Stimulated activated CD8-positive, alpha-beta memory T cell treated with anti-CD3 and anti-CD28 coated beads, Interleukin-12 subunit alpha, Interleukin-12 subunit beta, amount 100 ng/mL, for 1 hour (primary cell): ENCODE measurements at places on chromosomes 1 and 21.

GRCh38 chr1:33021567-33022431 is 14.9 kb downstream of the AK2 start:
- DNase-seq: no peak

DNA sequence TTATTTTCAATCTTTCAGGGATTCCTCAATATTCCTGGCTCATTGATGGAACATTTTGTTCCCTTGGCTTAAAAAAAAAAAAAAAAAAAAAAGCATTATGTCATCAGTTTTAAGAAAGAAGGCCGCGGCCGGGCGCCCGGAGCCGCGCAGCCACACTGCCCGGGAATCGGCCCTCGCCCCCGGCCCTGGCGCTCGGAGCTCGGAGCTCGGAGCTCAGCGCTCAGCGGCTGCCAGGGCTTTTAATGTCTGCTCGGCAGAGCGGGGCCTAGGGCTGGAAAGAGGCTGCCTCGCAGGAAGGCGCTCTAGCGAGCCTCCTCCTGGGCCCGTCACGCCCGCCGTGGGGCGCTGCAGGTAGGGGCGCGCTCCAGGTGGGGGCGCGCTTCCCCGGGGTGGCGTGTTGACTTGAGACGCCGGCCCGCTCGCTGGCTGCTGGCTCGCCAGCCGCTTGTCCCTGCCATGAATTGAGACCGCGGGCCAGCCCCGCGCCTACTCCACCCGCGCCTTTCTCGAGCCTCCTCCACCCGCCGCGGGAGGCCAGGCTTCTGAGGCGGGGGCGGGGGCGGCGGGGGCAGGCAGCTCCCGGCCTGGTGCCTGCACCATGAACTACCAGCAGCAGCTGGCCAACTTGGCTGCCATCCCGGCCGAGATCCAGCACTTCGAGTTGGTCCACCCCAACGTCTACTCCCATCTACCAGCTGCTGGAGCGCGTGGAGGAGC is 5.4 kb upstream of the TDRD5 start:
- no peak for DNase-seq

GRCh38 chr1:5910666-5911065 is 81.6 kb downstream of the NPHP4 start:
- DNase-seq: no peak

DNA sequence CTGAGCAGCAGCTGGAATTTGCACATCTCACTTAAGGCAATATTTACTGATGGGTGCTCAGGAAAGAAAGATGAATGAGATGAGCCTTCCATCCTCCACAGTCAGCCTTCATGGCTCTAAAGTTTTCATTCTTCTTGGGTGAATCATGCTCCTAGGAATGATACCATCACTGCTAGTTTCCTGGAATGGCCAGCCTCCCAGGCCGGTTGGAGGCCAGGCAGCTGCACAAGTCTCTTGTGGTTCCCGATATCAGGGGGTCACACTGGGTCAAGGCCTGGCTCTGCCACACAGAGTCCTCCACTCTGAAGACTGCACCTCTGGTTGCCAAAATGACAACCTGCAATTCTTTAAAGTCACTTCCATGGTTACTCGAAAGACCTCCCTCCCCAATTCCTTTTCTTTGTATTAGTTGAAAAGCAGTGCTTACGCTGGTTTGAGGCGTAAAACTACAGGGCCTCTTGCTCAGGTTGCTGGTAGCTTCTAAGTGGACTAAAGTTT is 46.2 kb upstream of the PALMD start:
- DNase-seq: no peak

DNA sequence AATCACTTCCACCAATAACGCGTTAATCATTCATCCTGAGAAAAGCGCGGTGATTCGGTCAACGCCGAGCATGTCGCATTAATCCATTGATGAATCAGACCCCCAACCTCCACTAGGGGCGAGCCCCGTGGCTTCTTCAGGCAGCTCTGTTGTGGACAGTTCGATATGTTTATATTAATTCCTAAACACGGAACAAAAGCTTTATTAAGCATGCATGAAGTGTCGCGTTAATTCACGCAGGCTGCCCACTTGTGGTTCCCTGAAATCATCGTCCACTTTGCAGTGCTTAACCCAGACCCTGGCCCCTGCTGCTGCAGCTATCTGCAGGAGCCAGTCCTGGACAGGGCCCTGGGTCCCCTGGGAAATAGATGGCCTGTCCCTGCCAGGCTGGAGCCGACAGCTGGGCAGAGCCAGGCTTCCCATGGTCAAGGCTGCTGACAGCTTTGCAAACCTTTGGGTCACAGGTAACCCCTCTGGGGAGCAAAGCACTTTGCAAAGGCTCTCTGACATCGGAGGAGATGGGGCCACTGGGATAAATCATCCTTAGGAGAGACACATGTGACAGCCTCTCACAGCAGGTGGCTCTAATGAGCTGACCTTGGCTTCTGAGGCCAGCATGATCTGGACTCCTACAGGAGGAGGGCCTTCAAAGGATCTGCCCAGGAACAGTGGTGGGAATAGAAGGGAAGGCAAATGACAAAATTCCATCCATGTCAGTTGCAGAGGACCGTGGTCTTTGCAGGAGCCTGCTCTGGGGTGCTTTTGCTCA is 137.0 kb upstream of the AJAP1 start:
- DNase-seq: no peak

DNA sequence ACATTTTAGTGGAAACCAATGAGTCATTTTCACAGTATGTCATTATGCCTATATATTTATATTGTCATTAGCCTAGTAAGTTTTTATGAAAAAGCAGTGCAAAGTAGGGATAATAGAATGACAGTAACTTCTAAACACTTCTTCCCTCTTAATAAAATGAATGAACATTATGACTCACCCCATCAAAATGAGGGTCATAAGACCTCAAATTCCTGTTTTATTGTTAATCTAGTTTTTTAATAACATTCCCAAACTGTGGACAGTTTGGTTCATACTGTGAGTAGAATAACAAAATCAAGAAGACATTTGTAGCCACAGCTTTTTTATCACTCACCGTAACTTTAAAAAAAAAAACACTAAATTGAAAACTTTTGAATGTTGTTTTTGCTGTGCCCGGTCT is 160.5 kb downstream of the LRRC40 start:
- DNase-seq: no peak

GRCh38 chr1:220318673-220319072 is 46.4 kb upstream of the RAB3GAP2 start:
- no peak for DNase-seq

DNA sequence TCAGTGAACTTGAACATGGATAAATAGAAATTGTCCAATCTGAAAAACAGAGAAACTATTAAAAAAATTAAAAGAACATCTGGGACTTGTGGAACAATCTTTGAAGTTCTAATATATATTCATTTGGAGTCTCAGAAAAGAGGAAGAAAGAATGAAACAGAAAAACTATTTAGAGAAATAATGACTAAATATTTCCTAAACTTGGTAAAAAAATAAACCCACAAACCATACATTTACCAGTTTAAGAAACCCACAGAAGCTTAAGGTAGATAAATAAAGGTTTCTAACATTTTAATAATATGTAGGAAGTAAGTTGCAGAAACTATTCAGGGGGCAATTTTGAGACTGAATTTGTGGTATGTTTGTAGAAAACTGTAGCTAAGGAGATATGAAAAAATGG is 437.8 kb downstream of the PTBP2 start:
- DNase-seq: no peak

- DNase-seq: no peak
Measured at GRCh38 chr1:23914921-23915320, 1.8 kb upstream of the CNR2 start.

DNA sequence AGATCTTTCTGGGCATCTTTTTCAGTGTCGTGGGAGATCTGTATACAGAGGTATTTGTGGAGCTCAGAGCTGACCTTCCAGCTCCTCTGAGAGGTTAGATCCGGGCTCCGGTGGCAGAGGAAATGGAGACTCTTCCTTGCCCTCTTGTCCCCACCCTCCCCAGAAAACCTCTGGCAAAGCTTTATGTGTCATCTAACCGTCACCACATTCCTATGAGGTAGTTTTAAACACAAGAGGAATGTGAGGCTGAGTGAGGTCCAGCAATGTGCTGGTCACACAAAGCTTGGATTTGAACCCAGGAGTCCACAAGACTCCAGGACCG is 1.2 kb downstream of the CD160 start:
- DNase-seq: no peak

GRCh38 chr1:23564529-23565122 is 5.3 kb upstream of the ID3 start:
- no peak for DNase-seq

DNA sequence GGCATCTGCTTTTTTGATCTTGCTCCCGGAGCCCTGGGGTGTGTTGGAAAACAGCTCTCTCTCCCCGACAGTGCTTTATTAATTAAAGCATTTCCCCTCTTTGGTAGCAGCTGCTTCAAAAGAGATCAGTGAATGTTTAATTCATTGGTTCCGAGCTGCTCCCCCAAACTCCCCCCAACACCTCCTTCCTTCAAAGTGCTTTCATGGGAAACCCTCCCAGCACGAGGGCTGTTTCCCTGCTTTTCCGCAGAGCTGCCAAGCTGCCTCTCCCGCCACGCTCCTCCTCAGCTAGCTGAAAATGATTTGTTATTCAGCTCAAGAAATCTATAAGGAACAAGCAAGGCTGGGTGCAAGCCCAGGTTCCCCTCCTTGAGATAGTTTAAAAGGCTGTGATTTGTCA is 40.0 kb upstream of the DISP3 start:
- no peak for DNase-seq

DNA sequence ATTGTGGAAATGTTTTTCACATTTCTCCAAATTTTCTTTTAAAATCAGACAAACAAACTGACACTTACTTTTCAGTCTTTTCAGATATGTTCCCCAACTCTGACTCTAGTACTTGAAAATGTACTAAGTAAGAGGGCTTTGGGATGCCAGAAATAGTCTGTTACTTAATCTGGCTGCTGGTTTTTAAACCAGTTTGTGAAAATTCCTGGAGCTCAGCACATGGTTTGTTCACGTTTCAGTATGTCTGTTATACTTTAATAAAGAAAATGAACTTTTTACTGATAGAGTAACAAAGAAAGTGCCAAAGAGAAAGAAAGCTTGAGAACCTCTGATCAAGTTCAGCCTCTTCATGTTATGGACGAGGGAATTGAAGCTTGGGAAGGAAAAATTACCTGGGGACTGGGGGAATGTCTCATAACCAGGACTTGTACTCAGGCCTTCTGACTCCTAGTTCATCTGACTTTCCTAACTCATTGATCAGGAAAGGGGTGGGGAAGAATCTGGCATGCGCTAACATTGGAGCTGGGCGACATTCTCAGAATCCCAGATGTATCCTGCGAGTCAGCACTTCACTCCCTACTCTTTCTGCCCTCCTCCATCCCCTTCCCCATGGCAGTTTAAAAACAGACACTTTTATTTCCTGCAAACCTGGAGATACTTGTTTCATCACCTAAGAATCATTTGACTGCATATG is 30.8 kb upstream of the DNAJC6 start:
- no peak for DNase-seq

- DNase-seq: no peak
Measured at GRCh38 chr1:95073446-95073845, 695 bp upstream of the ALG14 start.

- no peak for DNase-seq
Measured at GRCh38 chr1:25782608-25783201, 17.3 kb upstream of the SELENON start.

DNA sequence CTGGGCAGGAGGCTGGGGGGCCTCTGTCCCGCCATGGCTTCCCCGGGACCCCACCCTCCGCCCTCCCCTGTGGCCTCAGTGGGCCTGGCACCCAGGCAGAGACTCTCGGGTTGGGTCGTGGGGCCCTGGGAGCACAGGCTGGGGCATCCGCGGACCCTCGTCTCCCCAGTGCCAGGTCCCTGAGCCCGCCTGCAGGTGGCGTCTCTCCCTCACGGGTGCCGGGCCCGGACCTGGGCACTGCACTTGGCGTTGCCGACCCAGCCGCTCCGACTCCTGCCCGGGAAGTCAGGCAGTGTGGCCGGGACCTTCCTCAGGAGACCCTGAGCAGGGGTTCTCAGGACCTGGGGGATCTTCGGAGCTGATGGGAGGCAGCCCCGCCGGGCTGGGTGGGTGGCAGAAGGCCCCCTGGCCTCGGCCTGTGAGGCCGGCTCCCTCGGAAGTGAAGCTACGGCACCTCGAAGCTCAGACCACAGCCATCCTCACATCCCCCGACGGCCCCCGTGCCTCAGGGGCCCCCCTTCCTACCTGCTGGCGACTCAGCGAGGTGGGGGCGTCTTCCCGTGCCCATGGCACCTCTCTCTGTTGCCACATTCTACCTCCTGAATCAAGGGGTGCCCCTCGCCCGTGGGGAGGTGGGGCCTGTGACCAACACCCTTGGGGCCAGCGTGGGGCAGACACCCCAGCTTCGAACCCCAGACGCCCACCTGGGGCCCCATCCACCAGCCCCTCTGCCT is 6.4 kb upstream of the C1orf159 start:
- peak; percentile 72 for DNase-seq

GRCh38 chr1:246445503-246445902 is 61.6 kb downstream of the SMYD3 start:
- no peak for DNase-seq

DNA sequence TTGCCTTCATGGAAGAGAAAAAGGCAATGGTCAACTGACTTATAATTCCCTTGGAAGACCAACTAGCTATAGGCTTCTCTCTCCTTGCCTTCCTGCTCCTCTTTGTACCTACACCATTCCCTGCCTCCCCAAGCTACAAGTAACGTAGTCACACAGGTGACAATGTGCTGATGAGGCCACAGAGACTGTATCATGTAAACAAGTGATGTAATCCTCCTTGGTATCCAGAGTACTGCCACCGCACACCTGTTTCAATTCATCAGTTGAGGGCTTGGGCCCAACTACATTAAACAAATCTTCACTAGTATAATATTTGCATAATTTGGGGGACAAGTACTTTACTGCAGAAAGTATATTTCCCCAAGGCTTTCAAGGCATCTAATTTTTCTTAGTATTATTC is 76.4 kb upstream of the SCYL3 start:
- DNase-seq: no peak

- DNase-seq: no peak
Measured at GRCh38 chr1:234780112-234780511, 170.1 kb upstream of the IRF2BP2 start.

GRCh38 chr1:6000444-6001288 is 8.4 kb upstream of the NPHP4 start:
- no peak for DNase-seq

DNA sequence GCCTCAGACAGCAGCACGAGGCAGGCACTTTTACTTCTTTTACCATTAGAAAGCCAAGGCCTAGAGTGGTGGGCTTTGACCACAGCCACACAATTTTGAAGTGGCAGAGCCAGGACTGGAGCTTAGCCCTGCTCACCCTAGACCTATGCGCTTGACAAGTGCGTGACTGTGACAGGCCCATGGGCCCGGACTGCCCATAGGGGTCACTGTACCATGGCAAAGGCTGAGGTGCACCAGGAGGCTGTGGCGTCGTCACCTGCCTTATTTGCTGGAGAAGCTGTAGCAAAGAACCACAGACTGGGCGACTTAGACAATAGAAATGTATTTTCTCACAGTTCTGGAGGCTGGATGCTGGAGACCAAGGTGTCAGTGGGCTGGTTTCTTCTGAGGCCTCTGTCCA is 2.6 kb upstream of the TMEM82 start:
- no peak for DNase-seq

DNA sequence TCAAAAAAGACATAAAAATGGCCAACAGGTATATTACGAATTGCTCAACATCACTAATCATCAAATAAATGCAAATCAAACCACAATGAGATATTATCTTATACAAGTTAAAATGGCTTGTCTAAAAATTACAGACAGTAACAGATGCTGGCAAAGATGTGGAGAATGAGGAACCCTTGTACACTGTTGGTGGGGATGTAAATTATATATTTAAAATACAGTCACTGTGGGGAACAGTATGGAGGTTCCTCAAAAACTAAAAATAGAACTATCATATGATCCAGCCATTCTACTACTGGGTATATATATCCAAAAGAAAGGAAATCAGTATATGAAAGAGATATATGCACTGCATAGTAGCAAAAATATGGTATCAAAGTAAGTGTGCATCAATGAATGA is 1037.2 kb upstream of the B3GALT2 start:
- no peak for DNase-seq
